ENCODE measurements at places on chromosomes 1 and 21.

DNA sequence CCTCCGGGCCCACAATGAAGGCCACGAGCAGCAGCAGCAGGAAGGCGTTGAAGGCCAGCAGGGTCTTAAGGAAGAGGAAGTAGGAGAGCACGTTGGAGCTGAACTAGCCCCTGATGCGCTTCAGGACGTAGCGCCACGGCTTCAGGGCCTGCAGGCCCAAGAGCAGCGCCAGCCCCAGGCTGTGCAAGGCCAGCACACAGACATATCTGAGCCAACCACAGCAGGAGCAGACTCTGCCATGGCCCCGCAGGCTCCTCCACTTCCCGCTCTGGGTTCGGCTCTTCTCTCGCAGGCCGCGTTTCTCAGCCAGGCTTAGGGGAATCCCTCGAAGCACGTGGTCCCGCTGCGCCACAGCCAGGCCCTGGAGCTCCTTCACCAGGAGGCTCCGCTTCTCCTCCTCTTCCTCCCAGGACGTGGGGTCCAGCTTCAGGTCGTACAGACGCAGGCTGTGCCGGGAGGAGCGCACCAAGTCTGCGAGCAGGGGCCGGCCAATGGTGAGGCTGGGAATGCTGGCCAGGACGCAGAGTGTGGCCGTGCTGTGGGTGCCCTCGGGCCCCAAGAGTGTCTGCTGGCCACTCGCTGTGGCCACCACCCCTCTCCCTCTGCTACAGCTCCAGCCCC lies 41.7 kb downstream of the ZNF691 start:
- no peak for DNase-seq

GRCh38 chr1:244237445-244237844 lies 186.4 kb downstream of the ZBTB18 start:
- no peak for DNase-seq

- DNase-seq: no peak
These were observed 78.4 kb downstream of the OLFM3 start for GRCh38 chr1:101918277-101918676.

DNA sequence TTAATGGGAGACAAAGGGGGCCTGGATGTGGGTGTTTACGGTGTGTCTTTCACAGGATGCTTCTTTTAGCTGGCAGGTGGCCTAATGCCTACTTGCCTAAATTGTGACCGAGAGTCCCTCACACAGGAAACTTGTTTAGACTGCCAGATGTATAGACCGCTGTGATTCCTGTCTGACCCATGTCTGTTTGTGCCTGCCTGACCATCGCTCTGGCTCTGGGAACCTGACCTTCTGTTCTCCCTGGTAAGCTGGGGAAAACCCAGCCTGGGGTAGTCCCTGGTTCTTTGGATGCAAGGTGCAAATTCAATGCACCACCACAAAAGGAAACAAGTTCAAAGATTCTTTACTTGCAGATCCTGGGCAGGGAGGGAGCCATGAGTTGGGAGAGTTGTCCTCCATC lies 68.4 kb downstream of the DMRTA2 start:
- DNase-seq: no peak

GRCh38 chr1:212977781-212978645 lies 27.7 kb downstream of the VASH2 start:
- DNase-seq: no peak

DNA sequence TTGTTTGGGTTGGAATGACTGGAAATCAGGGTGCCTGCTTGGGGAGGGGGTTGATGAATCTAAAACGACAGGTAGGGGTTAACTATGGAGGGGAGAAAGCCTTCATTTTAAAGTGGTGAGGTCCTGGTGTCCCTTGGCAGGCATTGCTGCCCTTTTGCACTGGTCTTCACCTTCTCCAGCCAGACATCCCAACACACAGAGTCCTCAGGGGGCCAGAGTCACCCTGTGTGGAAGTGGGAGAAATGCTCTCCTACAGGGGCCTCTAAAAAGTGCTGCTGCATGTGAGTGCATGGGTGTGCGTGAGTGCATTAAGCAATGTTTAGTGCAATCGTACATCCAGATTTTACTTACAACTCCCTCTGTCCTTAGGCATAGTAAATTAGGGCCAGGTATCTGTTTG lies 39.0 kb downstream of the TEX35 start:
- DNase-seq: no peak

- DNase-seq: no peak
These were observed 5.6 kb downstream of the MX2 start for GRCh38 chr21:41367301-41367944.

DNA sequence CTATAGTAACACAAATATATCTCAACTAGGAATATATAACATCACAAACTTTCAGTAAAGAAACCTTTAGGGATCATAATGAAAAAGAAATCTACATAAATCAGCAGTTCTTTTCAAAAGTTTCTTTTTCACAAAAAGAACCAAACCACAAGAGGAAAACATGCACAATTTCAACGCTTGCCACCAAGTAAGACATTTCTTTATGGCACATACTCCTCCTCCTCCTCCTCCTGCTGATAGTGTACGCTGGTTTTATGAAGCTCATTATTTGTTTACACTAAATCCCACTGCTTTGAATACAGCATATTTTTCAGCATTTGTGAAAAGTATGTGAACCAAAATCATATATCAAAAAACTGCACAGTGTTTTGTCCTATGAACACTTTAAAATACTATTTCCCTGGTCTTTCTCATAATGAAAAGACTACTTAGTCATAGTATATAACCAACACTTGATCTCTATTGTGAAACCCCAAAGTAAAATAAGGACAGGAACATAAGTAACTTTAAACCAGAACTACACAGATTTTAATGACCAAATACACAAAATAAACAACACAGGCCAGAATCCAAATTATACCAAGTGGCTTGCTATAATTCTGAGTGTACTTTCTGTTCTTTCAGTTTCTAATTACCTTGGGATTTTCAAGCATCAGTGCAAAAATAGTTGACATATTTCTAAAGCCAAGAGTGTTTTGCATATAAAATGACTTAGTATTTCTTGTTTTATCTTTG lies 184.2 kb downstream of the EIF4G3 start:
- no peak for DNase-seq

- DNase-seq: peak; percentile 9
These were observed 547.9 kb upstream of the TMPRSS15 start for GRCh38 chr21:18951271-18952038.

- DNase-seq: no peak
These were observed 4.4 kb downstream of the DVL1 start for GRCh38 chr1:1344655-1345361.

DNA sequence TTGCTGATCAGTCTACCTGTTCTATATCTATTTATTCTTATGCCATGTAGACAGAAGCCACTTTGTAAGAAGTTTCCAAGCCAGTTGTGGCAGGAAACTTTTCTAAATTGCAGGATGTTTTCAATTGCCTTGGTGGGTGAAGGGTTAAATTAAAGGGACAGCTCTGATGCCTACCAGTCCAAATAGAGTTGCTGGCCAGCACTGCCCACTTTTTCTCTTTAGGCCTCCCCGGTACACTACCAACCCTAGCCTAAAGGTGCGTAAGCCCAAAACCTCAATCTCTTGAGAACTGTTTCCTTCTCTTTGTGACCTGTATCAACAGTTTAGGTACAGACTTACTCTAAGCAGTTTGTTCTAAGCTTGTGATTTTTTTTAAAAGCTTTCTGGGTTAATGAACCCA lies 15.5 kb downstream of the SUSD4 start:
- no peak for DNase-seq

All from DND-41 (cell line).